COR-L47 (cell line): ENCODE measurements at places on chromosomes 5 and 9.

GRCh38 chr5:60891667-60892066 lies 47.6 kb upstream of the ELOVL7 start:
- DNase-seq: no peak

DNA sequence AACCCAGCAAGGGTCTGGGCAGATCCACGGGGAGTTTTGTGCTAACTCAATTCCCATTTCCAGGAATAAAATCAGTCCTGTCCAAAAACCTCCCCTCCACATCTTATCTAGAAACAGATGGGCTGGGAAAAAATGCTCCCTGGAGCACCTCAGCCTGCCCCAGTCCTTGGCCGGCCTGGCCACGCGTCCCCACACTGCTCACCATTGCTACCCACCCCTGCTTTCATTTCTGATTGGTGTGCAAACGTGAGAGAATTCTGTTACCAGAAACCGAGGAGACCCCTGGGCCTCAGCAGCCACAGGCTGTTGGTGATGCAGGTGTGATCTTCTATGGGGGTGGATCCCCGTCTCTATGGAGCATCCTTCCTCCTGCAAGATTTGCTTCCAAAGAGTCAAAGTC lies 38.0 kb upstream of the OLFM1 start:
- DNase-seq: no peak

- no peak for DNase-seq
These were observed 313.9 kb upstream of the TRPC7 start for GRCh38 chr5:136679233-136679632.

DNA sequence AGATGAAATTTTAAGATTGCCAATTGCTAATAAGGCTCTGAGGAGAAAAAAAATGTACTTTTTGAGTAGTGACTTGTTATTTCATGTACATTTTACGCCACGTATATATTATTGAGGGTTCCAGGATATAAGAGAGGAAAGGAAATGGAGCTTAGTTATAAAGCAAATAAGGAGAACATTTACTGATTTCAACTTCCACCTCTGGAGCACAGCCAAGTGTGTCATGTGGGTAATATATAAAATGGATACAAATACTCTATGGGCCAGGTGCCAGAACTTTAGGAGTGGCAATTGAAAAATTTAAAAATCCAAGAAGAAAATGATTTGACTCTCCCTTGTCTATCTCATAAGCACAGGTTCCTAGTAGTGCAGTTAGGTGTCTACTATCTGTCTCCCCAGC lies 45.0 kb upstream of the VLDLR start:
- peak; percentile 64 for DNase-seq

DNA sequence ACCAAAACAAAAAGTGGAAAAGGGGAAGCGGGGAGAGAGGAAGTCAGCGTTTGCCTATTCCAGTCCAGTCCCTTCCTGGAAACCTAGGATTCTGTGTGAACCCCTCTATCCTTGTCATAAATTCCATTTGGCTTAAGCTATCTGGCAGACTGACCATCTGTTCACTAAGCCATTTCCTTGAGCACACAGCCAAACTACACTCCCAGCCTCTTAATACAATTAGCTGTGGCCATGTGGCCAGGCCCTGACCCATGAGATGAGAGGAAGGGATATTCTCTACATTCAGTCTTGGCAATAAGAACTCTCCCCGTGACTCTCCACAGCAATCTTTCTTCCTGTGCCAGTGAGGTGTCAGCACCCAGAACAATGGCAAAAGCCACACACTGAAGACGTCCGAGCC lies 424.8 kb downstream of the TLE1 start:
- no peak for DNase-seq

DNA sequence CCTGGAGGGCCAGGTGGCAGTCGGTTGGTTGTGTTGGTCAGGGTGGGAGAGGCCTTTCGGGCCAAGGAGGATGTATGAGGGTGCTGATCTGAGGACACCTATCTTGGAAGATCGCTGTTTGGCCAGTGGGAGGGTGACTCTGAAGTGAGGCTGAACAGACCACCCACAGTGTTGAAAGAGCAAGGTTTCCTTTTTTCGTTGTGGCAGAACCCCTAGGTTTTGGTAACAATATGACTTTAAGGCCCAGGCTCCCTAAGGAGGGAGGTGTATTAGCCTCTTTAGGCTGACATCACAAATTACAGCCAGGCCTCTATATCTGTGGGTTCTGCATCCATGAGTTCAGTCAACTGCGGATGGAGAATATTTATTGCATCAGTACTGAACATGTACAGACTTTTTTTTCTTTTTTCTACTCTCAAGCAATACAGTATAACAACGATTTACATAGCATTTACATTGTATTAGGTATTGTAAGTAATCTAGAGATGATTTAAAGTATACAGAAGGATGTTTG lies 86.1 kb downstream of the ARHGAP26 start:
- DNase-seq: no peak

DNA sequence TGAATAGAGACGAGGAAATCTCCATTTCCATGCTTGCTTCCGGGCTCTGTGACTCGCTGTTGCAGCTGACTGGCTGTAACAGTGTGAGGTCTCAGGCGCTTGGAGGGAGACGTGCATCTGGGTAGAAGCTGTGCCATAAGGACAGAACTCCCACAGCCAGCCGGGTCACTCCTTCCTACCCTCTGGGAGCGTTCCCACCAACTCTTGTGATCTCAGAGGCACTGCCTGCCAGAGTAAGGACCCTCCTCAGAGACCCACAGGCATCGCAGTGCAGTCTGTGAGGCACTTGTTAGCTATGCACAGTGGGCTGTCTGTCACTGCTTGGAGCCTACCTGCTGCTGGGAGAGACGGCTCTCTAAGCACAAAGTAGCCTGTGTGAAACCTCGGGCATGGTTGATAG lies 203.4 kb upstream of the SEMA6A start:
- DNase-seq: no peak

GRCh38 chr5:6713274-6714225 lies at the start of gene TENT4A:
TENT4A (plus strand) TSS chr5:6713432; CDS start chr5:6713984, 552 bp downstream.
- DNase-seq: no peak

- DNase-seq: no peak
These were observed 1642.7 kb upstream of the WWC1 start for GRCh38 chr5:166648736-166649135.

- DNase-seq: no peak
These were observed 533.5 kb downstream of the RAB3C start for GRCh38 chr5:59116231-59116865.

DNA sequence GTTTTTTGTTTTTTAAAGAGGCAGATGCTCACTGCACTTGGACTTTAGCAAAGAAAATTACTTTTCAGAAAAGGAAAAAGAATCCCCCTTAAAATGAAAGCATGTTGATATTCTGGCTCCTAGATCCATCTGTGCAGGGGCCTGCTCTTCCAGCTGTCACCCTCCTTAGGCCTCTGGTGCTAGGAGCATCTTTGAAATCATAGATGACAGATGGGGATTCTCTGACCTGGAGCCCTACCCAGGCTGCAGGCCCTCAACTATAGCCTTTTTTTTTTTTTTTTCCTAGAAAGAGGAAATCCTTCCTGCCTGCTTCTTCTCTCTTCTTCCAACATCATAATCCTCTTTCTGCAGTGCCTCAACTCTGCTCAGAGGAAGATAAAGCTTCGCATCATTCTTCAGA lies 16.3 kb upstream of the DCP2 start:
- no peak for DNase-seq

DNA sequence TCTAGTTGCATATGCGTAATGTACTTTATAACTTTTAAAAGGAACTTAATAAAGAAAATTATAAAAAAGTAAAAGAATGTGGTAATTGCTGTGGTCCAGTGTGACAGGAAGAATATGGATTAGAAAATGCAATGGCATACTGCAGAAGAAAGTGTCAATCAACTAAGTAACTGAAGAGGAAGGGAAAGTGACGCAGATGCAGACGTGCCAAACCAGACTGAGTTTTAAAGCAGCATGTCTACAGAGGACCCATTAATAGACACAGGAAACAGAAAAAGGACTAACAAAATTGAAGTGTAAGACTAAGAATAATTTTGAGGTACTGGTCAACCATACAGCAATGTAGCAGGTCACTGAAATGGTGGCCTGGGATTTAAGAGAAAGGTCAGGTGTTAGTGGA lies 73.3 kb downstream of the DPYSL3 start:
- DNase-seq: no peak
